ENCODE measurements at places on chromosomes 7 and 10.

DNA sequence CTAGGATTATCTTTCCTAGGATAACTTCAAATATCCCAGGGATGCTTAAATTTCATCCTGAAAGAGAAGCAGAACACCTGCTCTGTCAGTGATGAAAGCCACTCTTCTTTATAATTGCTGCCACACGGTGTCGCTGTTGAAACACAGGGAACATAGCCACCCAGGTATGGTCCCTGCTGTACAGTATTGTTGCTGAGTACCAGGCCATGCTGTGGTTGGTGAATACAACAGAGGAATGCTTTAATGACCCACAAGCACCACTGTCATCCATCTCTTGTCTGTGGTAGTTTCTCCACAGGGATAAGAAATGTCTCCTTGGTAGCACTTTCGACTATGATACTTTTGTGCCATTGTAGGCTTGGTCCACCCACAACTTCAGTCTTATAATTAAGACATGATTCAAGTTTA lies 70.6 kb upstream of the STARD3NL start:
- peak; percentile 45 for DNase-seq

DNA sequence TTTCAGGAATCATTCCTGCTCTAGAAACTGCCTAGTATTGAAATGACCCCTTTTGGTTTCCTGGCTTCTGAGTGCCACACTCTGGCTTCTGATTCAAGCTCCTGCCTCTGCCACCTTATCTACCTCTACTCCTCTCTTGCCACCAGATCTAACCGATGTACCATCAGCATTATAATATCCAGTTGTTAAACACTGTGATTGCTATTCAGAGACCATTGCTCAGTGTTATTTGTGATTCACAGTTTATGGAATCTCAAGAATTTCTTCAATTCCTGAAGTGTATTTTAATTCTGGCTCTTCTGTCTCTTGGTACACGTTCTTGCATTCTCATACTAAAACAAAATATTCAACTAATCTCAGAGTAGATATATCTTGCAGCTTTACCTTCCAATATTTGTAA lies 88.7 kb downstream of the DYNC1I1 start:
- DNase-seq: no peak

DNA sequence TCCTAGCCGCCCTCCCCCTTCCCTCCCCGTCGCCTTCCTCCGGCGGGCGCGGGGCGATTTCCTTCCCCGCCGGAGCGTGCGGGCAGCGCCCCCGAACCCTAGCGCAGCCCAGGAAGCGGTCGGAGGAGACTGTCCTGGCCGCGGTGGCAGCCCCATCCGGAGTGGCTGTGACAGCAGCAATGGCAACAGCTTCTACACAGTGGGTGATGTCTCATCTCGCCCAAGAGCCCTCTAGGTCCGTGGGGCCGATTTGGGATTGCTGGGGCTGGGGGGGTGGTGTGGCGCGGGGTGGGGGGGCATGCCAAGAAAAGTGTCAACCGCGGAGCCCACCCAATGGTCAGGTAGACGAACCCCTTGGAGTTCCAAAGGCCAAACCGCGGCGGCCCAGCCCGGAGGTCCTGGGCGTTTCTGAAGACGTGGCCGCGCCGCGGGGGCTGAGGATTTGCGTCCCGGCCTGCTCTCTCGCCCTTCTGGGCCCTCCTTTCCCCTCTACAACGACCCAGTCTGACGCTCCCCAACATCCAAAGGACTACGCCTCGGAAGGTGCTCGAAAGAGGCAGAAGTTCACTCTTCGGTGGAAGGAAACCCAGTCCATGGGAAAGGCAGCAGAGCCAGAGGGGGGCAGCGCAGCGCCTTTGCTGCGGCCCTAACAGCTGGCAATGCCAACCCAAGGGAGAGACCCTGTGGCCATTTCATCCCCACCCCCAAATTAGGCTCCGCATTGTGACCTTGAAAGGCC lies 603 bp upstream of the TWIST1 start:
- no peak for DNase-seq

GRCh38 chr10:89695307-89695706 lies 6.1 kb upstream of the KIF20B start:
- no peak for DNase-seq
